ENCODE measurements at places on chromosomes 3 and 15.

DNA sequence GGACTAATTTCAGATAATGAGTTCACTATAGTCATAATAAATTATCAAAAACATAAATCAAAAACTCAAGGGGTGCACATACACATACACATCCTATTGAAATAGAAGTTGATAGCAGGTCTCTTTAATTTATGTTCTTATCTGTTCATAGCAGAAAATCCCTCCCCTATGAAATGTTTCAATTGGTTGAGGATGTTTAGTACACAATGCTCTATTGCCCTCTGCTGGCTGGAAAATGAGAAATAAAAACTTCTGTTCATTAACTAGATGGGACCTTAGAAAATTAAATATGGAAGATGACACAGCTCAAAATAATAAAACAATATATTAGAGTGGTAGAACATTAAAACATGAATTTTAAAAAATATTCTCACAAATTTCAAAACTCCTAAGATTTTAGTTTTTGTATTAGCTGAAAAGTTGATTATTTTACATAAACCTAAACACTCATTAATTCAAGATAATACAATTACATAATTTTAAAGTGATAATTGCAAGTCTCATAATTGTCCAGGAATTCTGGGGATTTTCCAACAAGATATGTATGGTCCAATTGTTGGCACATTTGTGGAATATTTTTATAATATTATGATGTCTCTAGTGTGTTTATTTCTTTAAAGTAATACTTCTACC, 735.0 kb downstream of the ROBO1 start:
- peak; percentile 36 for DNase-seq

DNA sequence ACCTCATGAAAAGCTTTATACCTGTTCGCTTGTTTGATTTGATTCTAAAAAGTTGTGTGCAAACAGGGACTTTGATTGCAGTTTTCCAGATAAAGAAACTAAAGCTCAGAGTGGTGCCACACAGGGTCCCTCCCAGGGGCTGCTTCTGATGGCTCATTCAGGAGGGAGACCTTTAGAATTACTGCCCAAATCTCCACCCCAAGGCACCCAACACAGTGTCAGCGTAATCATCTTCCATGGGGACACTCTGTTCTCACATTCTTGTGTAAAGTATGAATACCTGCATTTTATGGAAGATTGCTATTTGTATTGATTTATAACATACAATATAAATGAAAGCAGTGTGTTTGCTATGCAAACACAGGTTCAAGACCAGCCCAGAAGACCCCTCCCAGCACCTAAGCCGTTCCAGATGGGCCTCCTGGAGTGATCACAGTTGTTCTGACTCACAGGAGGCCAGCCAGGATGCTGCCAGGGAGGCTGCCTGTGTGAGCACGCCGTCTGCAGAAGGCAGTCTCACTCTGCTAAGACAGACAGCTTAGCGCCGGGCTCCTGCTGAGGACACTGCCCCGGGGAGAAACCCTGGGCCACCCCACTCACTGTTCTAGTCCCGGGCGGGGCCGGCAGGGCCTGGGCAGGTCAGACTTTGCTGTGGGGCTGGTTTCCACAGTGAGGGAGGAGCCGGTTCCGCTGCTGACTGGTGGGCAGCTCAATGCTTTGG, 185.6 kb downstream of the FAM43A start:
- peak; percentile 90 for DNase-seq

DNA sequence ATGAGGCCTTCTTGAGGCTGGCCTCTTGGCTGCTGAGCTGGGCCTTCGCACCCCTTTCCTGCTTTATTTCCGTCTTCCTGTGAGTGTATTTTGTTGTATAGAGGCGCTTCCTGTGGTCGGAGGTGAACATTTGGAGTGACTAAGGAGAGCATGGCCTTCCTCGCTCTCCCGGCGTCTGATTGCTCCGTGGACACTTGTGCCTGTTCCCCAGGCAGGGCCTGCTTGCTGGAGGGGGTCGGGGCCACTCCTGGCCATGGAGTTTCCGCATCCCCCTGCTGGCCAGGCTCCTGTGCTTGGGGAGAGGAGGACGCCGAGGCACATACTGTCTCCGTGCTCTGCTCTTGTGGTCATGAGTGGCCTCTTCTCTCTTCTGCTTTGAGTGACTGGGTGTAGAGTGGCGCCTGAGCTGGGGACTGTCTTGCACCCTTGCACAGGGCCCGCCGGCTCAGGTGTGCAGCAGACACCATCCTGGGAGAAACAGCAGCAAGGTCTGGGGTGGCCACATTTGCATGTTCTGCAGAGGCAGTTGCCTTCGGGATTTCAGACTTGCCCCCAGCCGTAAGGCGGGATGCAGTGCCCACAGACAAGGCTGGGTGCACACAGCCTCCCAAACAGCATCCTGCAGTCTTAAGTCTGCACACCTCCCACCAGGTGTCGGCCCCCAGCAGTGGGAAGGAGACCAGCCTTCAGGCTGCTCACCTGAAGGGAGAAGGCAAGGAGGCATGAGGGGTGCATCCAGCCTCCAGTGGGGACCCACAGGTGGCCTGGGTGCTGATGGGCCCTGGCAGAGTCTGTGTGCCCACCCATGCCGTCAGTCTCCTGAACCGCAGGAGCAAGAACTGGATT, 16.4 kb downstream of the KLF13 start:
- DNase-seq, result no peak

GRCh38 chr3:99863588-99863987, 45.9 kb downstream of the CMSS1 start:
- DNase-seq, result no peak

- DNase-seq, result no peak
Measured at GRCh38 chr15:73570355-73571032, 62.7 kb downstream of the NPTN start.

DNA sequence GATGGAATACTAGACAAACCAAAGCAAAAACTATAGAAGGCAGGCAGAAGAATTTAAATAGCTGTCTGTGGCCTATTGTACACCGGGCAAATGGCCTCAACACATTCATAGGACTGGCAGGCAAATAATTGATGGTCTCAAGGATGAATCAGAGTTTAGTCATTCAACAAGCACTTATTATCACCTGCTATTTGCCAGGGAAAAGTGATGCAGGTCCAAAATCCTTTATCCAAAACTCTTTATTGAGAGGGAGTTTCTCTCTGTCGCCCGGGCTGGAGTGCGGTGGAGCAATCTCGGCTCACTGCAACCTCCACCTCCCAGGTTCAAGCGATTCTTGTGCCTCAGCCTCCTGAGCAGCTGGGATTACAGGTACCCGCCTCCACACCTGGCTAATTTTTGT, 2.3 kb downstream of the EIF2AK4 start:
- no peak for DNase-seq

- no peak for DNase-seq
Measured at GRCh38 chr3:10255835-10256234, 7.6 kb downstream of the TATDN2 start.

DNA sequence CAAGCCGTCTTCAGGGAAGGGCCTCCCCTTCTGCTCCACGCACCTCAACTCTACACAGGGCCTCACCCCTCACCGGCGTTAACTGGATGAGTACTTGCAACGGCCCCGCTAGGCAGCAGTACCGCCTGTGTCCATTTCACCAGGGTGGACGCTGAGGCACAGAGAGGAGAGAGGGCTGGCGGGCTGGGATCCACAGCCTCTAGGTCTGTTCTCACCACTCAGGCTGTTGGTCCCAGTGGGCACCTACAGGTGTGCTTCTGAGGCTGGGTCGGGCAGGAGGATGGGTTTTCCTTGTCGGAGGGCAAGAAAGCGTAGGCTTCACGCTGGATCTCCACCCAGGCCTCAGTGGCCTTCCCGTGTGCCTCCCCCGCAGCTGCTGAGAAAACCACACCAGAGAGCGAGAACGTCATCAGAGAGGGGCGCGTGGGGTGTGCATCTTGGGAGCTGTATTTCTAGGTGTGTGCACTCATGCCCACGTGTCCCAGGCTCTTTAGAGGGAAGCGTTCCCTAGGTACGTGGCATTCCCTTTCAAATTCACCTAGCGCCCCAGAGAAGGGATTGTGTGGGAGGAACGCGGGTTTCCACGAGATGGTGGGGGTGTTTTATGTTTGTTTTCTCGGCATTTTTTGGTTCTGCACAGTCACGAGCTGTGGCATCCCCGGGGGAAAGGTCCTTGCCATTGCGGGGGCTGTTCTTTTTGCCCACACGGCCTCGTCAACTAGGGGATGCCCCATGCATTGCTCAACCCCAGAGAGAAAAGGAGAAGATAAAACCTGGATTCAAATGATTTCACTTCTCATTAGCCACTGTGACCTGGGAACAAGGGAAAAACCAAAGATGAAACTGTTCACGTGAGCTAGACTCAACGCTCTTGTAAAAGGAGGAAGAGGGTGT, 67.7 kb downstream of the MGLL start:
- DNase-seq, result no peak

GRCh38 chr15:98150536-98150935, 190.0 kb downstream of the ARRDC4 start:
- no peak for DNase-seq

DNA sequence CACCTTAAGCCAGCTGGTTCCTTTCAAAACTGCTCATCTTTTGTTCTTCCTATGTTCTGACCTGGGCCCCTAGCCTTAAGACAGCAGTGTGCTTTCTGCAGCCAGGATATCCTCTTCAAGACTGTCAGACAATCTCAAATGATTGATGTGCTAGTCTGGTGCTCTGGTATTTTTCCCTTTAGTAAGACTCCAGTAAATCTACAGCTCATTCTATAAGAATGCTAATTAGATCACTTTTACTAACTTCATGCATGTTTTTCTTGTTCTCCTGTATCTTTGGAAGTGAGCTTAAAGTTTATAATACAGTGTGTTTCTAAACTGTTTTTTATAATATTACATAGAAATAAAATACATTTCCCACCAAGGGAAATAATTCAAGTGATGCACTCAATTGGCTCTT, 220.9 kb upstream of the NANOGP8 start:
- DNase-seq, result no peak

- no peak for DNase-seq
Measured at GRCh38 chr3:38348903-38349302, 2.3 kb downstream of the XYLB start.

DNA sequence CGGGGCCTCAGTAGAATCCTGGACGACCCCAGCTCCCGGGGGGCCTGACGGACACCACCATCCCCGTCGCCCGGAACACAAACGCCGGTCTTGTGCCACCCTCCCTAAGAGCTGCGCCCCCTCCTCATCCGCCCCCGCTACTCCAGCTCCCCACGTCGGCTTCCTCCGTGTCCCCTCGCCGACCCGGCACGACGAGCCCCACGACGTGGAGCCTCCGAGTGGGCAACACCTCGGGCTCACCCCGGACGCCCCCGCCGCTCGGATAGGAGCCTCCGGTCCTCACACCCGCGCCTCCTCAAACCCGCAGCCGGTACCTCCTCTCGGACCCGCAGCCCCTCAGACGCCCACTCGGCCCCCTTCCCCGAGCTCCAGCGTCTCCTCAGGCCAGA, 525 bp downstream of the NPTN start:
- DNase-seq, result no peak

- DNase-seq, result no peak
Measured at GRCh38 chr3:57158813-57159738, 6.1 kb downstream of the IL17RD start.

DNA sequence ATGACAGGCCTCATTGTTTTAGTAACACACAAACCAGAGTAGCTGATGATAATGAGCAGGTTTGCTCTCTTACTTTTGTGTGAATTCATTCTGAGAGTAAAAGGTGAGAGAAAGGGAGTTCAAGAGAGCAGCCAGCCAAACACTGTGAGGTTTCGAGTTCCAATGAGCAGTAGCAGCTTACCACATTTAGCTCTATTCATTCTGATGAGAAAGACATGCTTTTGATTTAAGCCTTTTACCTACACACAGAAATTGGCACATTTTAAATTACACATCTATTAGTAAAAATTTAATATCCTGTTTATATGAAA, 28.0 kb downstream of the GLDN start:
- DNase-seq, result no peak

GRCh38 chr3:13013566-13013965, 59.7 kb downstream of the IQSEC1 start:
- DNase-seq, result no peak

- peak; percentile 51 for DNase-seq
Measured at GRCh38 chr3:81910244-81910852, 148.9 kb upstream of the GBE1 start.

DNA sequence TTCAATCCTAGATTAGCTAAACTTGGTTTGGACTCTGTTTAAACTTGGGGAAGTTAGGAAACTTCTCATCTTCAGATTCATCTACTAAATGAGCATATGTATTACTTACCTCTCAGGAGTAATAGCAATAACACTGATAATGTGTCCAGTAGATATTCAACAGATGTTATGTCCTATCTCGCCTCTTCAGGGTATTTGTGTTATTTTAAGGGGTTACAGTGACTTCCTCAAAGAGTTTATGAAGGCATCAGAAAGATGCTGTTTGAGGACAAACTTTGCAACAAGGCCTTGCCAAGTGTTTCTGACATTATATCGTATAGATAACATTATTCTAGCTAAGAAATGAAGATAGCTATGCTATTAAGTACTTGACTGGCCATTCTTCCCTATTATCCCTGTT, 522.3 kb downstream of the IGSF11 start:
- no peak for DNase-seq

DNA sequence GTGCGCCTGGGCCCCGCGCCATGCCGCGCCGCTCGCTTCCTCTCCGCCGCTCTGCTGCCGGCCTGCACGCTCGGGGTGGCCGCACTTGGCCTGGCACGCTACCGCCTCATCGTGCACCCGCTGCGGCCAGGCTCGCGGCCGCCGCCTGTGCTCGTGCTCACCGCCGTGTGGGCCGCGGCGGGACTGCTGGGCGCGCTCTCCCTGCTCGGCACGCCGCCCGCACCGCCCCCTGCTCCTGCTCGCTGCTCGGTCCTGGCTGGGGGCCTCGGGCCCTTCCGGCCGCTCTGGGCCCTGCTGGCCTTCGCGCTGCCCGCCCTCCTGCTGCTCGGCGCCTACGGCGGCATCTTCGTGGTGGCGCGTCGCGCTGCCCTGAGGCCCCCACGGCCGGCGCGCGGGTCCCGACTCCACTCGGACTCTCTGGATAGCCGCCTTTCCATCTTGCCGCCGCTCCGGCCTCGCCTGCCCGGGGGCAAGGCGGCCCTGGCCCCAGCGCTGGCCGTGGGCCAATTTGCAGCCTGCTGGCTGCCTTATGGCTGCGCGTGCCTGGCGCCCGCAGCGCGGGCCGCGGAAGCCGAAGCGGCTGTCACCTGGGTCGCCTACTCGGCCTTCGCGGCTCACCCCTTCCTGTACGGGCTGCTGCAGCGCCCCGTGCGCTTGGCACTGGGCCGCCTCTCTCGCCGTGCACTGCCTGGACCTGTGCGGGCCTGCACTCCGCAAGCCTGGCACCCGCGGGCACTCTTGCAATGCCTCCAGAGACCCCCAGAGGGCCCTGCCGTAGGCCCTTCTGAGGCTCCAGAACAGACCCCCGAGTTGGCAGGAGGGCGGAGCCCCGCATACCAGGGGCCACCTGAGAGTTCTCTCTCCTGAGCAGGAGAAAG, 951 bp downstream of the GPR62 start:
- DNase-seq, result peak; percentile 57

GRCh38 chr3:9769426-9770275, at the start of gene CAMK1:
CAMK1 (minus strand) TSS chr3:9769947; CDS start chr3:9767749, 2,198 bp downstream.
- DNase-seq, result peak; percentile 89

GRCh38 chr3:54621184-54621583, 306.7 kb downstream of the LRTM1 start:
- DNase-seq, result peak; percentile 84

GRCh38 chr3:64079369-64080150, 56.3 kb upstream of the PSMD6 start:
- no peak for DNase-seq

GRCh38 chr3:101847328-101847727, 2.0 kb upstream of the NFKBIZ start:
- DNase-seq, result no peak

- no peak for DNase-seq
Measured at GRCh38 chr3:67884345-67884744, 229.9 kb upstream of the SUCLG2 start.
